ENCODE measurements at places on chromosomes 11 and 22.

DNA sequence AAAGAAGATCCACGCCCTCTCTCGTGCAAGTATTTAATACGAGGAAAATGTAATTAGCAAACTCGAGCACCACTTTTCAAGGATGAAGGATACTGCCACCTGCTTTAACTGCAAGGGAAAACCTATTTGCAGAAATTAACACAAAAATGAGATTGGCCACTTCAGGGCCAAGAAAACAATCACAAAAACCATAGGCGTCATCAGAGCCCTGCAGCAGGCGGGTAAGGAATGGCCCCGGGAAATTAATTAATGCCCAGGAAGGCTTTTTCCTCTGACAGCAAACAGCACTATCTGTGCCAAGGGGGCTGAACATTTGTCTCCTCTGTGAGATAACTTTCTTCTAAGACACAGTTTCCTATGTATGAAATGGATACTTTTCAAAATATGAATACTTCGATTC lies 255.7 kb downstream of the CTTN start:
- no peak for DNase-seq

DNA sequence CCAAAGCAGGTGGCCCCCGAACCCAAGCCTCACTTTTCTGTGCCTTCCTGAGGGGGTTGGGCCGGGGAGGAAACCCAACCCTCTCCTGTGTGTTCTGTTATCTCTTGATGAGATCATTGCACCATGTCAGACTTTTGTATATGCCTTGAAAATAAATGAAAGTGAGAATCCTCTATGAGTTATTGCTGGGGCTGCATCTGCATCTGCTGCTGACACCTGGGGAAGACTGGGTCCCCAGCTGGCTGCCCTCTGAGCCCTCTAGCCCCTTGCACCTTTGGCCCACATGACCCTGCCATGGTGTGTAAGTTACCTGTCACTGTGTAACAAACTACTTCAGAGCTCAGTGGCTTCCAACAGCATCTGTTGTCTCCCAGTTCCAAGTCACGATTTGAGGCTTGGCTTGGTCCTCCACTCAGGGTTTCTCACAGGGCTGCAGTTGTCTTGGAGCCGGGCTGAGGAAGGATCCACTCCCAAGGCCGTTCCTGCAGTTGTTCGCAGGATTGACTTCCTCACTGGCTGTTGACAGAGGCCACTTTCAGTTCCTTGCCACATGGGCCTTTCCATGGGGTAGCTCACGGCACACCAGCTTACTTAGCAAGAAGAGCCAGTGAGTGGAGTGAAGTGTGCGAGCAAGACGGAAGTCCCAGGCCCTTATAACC lies 13.5 kb upstream of the UVRAG start:
- no peak for DNase-seq

GRCh38 chr11:106581399-106581798 lies 436.9 kb downstream of the GUCY1A2 start:
- no peak for DNase-seq

GRCh38 chr22:22856885-22857606 lies 30.6 kb upstream of the IGLL5 start:
- DNase-seq = no peak

GRCh38 chr11:122814401-122814800 lies 23.9 kb upstream of the CRTAM start:
- DNase-seq = no peak

- DNase-seq = no peak
Measured at GRCh38 chr11:85875505-85875904, 20.3 kb downstream of the CCDC83 start.

DNA sequence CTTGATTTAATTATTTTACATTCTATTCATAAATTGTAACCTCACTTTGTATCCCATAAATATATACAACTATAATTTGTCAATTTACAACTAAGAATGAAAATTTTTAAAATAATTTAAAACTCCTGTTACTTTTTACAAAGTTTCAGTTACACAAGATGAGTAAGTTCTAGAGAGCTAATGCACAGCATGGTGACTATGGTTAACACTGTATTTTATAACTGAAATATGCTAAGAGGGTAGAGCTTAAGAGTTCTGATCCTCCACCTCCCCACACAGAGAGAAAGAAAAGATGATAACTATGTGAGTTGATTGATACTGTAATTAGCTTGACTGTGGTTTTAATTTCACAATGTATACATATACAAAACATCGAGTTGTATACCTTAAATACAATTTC lies 412.5 kb upstream of the DDI1 start:
- DNase-seq = no peak

- DNase-seq = no peak
Measured at GRCh38 chr11:122197066-122197987, 81.3 kb upstream of the BLID start.

DNA sequence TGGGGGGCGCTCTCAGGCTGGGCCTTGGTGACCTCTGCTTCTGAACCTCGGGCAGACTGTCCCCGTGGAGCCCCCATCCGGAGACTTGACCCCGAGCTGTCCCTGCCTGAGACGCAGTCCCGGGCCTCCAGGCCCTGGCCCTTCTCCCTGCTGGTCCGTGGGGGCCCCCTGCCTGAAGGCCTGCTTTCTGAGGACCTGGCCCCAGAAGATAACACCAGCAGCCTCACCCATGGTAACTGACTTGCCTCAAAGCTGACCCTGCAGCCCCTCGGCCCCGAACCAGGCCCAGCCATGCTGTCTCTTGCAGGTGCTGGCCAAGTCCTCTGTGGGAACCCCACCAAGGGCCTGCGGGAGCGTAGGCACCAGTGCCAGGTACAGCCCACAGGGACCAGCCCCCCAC lies 8.9 kb downstream of the LMNTD2 start:
- DNase-seq = no peak

GRCh38 chr11:19723572-19724342 lies 11.1 kb downstream of the NAV2 start:
- DNase-seq = peak; percentile 18

DNA sequence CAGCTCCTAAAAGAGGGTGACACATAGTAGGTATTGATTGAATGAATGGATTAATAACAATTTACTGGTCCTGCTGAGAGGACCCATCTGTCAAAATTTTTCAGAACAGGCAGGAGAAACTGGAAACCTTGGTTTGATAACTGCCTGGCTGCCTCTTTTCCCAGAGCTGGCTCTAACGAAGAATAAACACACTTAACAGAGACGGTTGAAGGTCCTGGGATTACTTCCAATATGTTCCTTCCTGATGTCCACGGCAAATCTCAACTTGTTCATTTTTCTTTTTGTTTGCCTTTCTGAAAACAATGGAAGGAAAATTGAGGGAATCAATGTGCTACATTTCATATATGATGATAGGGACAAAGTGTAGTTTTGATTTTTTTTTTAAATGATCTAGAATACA lies 76.5 kb upstream of the SYT13 start:
- no peak for DNase-seq

GRCh38 chr22:40335358-40335757 lies 10.9 kb upstream of the ADSL start:
- DNase-seq = no peak

- DNase-seq = no peak
Measured at GRCh38 chr22:37115032-37115431, 5.5 kb upstream of the TMPRSS6 start.

DNA sequence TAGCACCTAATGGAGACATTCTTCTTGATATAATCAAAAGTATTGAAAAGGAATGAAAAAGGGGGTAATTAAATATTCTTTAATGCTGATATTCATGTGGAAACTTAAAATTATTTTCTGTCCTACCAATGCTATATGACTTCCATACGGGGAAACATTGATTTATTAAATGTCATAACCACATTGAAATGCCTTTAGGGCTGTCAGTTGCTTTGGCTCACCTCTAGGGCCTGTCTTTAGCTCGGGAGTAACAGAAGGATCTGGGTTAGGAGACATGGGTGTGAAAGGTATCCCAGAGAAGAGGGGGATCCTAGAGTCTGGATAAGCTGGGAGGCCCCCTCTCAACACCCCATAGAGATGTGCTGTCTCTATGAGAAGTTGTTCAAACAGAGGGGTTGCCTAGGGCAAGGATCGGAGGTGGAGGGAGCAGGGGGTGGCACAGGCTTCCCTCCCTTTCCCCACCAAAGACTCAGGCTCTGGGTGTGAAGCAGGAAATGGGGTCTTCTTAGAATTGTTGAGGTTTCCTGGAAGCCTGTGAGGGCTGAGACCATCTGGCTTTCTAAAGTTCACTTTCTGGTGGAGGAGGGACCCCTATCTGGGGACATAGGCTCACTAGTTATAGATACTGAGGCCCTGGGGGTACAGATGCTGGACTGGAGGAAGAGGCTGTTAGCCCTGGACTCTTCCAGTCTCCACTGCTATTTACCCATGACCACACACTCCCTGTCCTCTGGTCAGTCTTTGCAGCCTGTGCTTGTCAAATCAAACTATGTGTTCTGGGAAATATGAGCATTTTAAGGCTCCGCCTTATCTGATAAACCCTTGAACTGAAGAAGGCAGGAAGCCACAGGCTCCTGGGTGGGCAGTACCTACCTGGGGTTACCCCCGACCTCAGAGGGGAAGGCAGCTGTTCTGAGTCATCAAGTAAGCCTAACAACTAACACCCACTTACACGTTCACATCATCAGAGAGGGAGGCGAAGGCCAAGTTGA lies 55.8 kb upstream of the RRAS2 start:
- DNase-seq = peak; percentile 71

- no peak for DNase-seq
Measured at GRCh38 chr11:10604340-10604748, 35.9 kb upstream of the LYVE1 start.

GRCh38 chr11:61149624-61150615 lies 11.3 kb downstream of the VPS37C start:
- no peak for DNase-seq

GRCh38 chr11:133388975-133389568 lies 143.2 kb downstream of the OPCML start:
- DNase-seq = no peak

GRCh38 chr22:27729246-27729645 lies 72.3 kb downstream of the MN1 start:
- no peak for DNase-seq

All from activated T-helper 1 cell treated with anti-CD3 and anti-CD28 coated beads, Interleukin-12 subunit alpha, Interleukin-12 subunit beta, Interleukin-2, Interleukin-4 antibody, amounts not matched to agents 30 ng/mL and 10 ng/mL and 1 ng/mL, durations not matched to agents 14 hours and 24 hours and 36 hours (primary cell).